ENCODE measurements at places on chromosomes 7 and 10.

DNA sequence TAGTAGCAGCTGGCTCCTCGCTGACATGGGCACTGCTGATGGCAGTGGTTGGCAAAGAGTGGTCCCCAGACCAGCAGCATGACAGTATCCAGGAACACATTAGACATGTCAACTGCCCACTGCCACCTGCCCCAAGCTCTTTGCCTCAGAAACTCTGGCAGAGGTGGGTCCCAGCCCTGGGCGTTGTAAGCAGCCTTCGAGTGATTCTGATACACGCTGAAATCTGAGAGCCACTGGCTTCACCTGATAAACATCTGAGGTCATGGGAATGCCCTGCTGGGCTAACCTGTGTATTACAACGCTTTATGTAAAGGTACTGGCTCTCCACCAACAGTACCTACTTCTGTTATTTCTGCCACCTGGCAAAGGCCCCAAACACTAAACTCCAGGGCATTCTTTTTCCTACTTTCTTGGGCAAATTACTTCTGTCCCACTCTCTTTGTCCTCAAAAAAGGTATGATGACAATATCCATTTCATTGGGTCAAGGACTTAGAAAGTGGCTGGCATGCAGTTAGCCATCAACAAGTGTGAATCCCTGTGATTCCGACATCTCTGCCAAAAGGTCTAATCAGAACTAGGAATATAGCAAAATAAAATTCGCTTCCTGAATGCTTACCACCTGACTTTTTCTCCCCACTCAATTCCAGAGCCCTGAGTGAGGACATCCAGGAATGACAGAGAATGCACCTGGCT, 9.2 kb downstream of the SGMS1 start:
- DNase-seq, result no peak

- DNase-seq, result no peak
Measured at GRCh38 chr7:141710301-141710700, 2.1 kb downstream of the WEE2 start.

DNA sequence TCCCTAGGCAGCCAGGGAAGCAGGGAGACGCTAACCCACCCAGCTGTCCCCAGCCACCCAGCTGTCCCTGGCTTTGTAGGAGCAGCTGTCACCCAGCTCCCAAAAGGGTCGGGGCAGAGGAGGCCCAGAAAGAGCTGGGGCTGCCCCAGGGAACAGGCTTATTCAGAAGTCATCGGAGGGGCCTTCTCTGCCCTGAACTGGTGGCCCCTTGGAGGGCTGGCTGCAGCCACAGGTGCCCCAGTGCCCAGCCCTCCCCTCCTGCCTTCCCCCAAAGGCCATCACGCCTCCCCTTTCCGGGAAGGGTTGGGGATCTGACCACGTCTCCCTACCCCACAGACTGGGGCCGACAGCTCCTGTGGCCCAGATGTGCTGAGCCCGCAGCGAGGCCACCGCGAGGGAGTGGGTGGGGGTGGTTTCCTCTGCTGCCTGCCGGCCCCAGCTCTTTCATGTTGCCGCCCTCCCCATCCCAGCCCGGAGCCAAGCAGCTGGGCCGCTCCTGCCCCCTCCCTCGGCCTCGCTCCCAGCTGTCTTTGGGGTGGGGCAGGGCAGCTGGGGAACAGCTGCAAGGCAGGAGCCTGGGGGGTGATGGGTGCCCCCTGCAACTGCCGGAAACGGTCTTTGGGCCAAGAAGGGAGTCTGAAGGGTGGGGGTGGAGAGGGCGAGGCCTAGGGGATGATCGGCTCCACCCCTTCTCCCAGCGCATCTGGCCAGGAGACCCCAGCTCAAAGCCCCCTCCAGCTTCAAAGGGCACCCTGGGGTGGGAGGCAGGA, 16.8 kb downstream of the TRIM8 start:
- peak; percentile 90 for DNase-seq

- DNase-seq, result peak; percentile 67
Measured at GRCh38 chr10:101301111-101301731, 52.7 kb upstream of the BTRC start.

DNA sequence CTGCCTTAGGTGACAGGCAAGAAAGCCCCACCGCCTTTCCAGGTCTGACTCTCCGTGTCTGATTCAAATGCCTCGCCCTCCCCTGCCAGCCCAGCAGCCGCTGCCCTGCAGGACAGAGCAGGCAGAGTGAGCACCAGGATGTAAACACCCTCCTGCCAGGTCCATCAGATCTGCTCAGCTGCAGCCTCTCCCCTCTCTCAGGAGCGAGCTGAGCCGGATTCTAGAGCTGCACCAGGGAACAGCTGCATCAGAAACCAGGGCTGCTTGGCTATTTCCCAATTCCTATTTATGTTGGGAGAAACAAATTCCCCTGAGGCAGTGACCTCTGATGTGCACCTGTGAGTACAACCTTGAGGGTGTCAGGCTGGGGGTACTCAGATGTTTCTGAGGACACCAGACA, 121.5 kb upstream of the ZMIZ1 start:
- no peak for DNase-seq

DNA sequence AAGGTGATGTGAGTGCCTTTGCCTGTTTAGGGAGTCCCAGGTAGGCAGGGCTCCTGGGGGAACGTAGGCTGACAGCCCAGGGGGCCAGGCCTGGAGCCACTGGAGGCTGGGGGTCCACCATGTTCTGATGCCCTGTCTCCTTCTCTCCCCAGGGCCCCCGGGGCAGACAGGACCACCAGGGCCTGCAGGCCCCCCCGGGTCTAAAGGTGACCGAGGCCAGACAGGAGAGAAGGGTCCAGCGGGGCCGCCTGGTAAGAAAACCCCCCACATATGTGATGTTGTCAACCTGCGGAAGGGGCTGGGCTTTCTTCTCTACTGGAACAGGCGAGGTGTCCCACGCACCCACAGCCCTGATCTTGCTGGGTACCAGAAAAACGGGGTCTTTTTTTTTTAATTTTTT, 85.2 kb downstream of the MYL10 start:
- no peak for DNase-seq

DNA sequence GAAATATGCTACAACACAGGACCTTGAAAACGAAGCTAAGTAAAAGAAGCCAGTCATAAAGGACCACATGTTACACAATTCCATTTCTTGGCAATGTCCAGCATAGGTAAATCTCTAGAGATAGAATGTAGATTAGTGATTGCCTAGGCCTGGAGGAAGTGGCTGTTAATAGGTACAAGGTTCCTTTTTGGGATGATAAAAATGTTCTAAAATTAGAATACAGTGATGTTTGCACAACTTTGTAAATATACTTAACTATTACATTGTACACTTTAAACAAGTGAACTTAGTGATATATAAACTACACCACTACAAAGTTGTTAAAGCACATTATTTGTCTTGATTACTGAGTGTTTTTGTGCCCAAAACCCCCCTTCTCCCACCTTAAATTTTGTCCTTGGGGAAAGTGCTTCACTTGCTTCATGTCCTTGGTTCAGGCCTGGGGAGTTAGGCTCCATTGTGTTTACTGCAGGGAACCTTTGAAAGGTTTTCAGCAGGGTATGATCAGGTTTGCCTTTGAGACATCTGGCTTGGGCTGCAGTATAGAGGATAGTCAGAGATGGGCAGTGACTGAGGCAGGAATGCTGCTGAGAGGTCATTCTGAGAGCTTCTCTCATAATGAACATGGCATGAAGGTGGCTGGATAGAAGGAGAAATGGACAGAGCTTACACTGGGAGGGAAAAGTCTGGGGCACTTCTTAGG, 1052.6 kb downstream of the REEP3 start:
- DNase-seq, result no peak

DNA sequence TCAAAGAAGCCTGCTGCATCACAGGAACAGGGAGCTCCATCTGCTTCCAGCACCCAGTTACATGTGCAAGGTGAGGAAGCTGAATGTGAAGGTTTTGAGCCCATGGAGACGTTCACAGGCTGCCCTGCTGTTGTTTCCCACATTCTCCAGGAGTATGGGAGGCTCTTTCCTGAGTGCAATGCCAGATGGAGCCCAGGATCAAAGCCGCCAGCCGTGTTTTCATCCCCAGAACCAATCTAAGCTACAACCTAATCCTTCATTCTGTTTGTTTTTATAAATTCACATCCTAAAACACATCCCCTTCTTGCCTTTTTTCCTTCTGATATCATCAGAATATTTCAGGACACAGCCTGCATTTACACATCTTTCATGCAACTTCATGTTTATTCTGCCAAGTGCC, 98.9 kb upstream of the PRR15 start:
- no peak for DNase-seq

DNA sequence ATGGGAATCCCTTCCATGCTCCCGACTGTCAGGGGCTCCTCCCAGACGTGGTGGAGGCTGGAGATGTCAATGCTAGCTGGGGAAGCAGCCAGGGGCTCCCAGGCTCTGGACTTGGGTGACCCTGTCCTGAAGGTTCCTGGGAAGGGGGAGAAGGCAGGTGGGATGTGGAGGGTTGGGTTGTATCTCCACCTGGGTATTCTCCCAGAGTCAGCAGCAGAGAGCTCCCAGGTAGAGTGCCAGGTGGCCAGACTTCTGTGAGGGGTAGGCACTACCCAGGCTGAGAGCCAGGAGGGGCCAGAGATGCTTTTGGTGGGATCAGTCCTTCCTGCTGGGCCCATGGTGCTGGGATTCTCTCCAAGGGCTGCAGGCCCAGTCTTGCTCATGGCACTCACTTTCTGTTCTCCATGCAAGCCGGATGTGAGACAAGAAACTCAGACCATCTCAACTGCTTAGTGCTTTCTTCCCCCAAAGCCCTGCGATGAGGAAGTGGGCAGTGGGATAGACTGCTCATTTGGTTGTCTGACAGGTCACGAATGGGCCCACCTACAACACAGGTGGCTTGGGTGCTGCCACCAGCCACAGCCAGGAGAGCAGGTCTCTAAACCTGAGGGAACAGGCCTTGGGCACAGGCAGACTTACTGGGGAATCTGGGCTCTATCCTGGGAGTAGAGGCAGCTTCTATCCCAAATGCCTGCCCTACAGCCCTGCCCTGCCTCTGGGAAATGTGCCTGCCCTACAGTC, 52.5 kb upstream of the CAMK2B start:
- peak; percentile 68 for DNase-seq

GRCh38 chr10:60661637-60662036, 116.6 kb upstream of the CDK1 start:
- no peak for DNase-seq

GRCh38 chr10:74887614-74888284, 61.3 kb downstream of the KAT6B start:
- no peak for DNase-seq

DNA sequence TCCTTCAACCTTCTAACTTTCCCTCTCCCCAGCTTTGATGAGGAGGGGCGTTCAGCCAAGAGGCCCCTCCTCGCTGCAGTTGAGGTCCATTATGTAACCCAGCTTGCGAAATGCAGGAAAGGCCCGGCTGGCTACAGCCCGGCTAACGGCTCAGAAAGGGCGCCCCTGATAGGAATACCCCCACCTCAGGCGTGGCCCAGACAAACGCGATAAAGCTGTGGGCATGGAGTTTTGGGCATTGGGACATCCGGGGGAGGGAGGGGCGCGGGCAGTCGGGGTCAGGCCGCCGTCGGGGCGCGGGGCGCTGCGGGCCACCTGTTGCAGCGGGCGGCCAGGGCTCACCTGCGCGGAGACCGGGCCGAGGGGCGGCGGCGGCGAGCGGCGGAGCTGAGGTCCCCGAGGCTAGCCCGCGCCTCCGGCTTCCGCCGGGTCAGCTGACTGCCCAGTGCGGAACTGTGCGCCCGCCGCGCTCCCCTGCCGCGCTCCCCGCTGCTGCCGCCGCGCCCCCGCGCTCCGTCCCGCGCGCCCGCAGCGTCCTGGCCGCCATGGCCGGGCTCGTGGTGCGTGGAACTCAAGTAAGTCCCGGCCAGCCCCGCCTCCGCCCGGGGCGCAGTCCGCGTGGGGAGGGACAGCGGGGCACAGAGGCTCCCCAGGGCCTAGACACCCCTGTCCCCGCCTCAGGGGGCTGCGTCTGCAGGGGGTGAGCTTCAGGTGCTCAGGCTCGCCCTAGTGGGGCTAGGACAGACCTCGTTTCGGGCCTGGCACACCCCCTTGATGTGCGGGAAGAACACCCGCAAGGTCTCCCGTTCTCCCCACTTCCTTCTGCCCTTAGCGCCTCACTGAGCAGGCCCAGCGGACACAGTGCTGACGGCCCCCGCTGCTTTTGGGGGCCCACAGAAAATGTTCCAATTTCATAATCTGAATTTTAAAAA, at the start of gene LRMDA:
Gene LRMDA (plus strand): TSS at position 445 of the 932 bp plus-strand sequence.
- DNase-seq, result peak; percentile 70

DNA sequence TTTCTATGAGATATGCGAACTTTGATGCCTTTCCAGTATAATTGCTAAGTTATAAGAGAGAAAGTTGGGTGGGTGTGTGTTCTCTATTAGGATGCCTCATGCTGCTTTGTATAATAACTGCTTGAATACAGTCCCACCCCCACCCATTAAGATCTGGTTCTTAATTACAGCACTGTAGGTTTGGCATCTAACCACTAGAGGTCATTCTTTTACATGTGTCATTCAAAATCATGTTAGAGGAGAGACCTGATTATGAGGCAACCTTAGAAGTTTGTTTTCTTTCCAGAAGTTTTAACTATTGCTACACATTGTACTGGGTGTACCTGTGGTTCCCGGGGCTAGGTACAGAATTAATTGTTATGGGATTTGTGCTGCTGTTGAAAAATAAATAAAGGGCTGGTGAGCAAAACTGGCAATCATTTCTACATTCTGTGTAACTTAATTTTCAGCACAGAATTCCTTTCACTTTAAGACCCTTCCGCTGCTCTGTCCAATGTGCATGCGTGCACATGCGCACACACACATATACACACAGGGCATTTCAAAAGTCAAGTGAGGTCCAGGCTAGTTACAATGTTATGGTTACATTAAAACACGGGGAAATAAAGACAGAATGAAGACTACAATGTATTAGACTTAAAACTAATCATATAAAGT, 1156.3 kb downstream of the SORCS3 start:
- DNase-seq, result peak; percentile 44

DNA sequence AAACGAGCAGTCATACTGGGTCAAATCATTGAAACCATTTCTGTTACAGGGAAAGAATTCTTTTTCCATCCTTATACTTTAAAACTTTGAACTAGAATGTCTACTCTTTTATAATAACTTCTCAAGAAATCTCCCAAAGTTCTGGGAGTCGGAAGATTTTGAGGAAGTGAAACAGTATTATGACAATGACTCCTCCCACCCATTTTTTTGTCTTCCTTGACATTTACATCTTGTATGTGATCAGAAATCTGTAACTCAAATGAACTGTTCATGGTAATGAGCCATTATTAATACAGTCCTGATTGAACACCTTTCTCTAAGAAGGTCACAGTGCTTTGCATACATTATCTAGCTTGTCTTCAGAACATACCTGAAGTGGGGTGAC, 227.4 kb downstream of the CELF2 start:
- no peak for DNase-seq

GRCh38 chr7:102061981-102062390, 224.7 kb upstream of the SH2B2 start:
- DNase-seq, result peak; percentile 84

- no peak for DNase-seq
Measured at GRCh38 chr10:59672150-59672875, 37.3 kb downstream of the SLC16A9 start.

DNA sequence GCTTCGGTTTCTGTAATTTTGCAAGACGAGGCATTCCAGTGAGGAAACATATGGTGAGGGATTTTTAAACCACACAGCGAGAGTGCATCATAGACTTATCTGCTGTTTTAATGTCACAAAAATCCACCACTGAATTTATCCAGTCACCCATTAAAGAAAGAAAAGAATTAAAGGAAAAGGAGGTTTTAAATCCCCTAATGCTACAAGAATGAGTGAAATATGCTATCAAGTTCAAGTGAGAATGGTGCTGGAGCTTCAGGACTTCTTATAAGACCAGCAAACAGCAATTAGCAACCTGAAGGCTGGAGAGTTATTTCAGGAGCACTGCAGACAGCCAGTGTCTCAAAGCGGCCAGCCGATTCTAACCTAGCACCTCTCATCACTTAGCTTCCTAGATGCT, 439.1 kb upstream of the MGMT start:
- no peak for DNase-seq

Measured in GM20000 (cell line).